HT1080 (cell line): ENCODE measurements at places on chromosomes 11 and 22.

GRCh38 chr11:65217441-65218423 lies 36.0 kb downstream of the CAPN1 start:
- DNase-seq, result no peak

- peak; percentile 32 for DNase-seq
Observed at GRCh38 chr11:65060913-65061408, 2.6 kb upstream of the NAALADL1 start.

DNA sequence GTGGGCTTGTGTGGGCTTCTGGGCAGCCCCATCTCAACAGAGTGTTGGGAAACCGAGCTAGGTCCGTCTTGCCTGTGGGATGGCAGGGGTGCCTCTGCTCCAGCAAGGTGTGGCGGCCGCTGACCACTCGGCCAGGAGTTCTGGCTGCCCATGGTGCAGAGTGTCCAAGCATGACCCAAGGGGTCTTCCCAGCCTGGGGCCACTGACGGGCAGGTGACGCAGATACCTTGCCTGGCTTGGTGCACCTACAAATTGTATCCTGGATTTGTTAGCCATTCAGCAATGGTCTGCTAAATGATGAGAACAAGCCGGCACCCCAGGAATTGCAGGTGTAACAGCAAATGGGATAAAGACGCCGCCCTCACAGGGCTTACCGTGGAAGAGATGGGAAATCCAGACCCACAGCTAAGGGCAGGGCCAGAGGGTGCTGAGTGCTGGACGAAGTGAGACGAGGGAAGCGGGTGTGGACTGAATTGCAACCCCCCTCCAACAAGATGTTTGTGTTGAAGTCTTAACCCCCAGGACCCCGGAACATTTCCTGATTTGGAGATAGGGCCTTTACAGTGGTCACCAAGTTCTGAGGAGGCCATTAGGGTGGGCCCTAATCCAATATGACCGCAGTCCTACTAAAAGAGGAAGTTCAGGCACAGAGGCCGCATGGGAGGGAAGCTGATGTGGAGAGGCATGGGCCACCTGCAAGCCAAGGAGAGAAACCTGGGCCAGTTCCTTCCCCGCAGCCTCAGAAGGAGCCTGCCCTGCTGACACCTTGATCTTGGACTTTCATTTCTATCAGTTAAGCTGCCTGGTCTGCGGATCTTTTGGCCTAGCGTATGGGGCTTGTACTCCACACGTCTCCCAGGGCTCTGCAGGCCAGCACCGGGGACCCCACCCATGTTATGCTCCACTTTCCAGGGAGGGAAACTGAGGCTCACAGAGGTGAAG lies 45.2 kb upstream of the LINC01488 start:
- DNase-seq, result no peak

DNA sequence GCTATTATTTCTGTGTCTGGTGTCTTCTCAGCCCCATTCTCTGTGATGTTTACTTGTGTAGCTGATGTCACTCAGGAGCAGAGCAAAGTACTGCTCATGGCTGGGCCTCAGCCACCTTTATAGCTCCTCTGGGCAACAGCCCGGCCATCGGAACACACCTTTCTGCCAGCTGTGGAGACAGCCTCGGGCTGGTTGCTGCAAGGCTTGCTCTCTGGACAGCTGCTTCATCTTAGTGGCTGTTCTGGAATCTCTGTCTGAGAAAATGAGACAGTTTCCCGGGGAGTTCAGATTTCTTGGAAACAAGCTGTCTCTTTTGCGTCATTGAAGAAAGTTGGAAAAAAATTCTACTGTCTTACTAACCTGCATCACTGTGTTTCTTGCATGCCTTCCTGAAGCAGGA lies 20.0 kb downstream of the THY1 start:
- DNase-seq, result no peak

- DNase-seq, result no peak
Observed at GRCh38 chr22:44402196-44403111, 89.7 kb upstream of the SHISAL1 start.

GRCh38 chr11:11483627-11484026 lies 130.6 kb upstream of the CSNK2A3 start:
- DNase-seq, result no peak

DNA sequence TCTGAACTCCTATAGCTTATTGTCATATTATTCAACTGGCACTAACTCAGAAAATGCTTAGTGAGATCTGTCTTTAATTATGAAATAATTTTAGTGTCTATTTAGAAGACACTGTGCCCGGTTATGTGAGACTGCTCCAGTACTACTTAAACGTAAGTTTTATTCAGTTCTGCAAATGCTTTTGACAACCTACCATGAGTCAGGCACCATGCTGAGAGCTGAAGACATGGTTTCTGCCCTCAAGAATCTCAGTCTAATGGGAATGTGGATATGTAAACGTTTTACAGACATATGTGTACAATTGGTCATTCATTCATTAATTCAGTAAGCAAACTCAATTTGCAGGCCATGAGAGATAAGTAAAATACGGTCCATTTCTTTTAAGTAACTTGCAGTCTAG lies 40.0 kb downstream of the DCUN1D5 start:
- DNase-seq, result peak; percentile 6

- no peak for DNase-seq
Observed at GRCh38 chr11:17611049-17611448, 64.0 kb downstream of the OTOG start.

- peak; percentile 90 for DNase-seq
Observed at GRCh38 chr11:11416917-11417316, 63.9 kb upstream of the CSNK2A3 start.

DNA sequence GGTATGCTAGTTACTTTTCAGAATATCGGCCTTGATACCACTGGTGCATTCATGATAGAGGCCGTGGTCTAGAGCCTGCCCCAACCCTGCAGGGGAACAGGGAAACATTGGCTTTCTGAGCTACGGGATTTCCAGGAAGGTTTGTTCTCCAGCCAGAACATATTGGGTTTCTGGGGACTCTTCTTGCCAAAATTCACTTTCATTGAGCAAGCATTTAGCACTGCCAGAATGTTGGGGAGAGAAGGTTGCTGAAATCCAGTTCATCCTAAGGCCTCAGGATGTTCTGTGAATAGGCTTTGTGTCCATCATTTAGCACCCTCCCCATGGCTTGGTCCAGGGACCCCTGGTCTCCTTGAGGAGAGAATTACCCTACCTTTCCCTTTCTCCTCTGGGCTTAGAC lies 36.7 kb downstream of the DRG1 start:
- DNase-seq, result no peak

GRCh38 chr11:61114913-61115312 lies 12.6 kb downstream of the CD5 start:
- DNase-seq, result no peak

DNA sequence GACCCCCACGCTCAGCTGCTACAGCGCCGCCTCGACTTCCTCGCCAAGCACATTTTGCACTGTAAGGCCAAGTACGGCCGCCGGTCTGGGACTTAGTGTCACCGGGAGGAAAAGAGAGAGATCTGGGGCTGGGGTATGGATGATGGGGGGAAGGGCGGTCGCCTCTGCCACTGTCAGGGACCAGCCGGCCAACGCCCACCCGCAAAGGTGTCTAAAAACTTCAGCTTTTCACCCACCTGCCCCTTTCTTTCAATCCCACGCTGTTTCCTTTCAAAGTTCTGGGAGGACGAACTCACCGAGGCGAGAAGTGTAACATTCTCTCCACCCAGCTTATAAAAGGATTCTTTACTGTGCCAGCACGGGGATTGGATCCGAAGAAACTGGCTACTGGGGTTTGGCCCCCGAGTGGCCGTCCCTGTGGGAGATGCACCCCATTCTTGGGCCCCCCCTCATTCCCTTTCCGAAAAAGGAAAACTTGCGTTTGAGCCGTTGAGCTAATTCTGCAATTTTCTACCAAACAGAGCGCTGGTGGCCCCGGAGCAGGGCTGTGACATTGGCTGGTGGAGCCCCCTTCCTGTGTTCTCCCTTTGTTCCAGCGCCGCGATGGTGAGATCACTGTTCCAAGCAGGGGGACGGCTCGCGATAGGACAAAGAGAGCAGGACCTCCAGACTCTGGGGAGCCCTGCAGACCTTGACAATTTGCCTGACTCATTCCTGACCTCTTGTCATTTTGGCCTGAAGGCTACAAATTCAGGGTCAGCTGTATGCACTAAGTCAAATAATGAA lies 1.8 kb downstream of the FJX1 start:
- no peak for DNase-seq

GRCh38 chr11:70682760-70683159 lies 284.4 kb downstream of the CTTN start:
- no peak for DNase-seq

DNA sequence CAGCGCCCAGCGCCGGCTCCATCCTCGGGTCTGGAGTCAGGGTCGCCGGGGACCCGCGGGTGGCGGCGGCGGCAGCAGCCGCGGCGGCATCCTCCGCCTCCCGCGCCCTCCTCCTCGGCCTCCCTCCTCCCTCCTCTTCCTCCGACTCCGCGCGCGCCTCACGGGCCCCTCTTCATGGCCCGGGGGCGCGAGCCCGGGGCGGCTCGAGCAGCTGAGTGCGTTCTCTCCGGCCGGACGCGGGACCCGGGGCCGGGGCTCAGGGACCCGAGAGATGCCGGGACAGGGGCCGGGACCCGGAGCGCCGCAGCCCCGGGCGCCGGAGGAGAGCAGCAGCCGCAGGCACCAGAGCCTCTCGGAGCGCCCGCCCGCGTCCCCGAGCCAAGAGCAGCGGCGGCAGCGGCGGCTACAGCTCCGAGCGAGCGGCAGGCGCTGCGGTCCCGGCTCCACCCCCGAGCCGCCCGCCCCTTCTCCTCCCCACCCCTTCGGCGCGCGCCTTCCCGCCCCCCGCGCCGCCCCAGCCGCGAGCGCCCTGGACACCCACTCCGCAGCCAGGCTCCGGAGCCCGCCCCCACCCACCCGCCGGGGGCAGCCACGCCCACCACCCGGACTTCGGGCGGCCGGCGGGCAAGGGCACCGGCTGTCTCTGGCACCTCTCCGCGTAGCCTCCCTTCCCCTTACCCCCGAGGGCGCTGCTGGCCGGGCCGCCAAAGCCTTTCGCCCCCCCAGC lies at the start of gene CHST1:
Gene CHST1, minus strand, starts transcription at position 417 of the 727 bp plus-strand sequence. CDS start 14,699 bp downstream, outside the sequence.
- no peak for DNase-seq

DNA sequence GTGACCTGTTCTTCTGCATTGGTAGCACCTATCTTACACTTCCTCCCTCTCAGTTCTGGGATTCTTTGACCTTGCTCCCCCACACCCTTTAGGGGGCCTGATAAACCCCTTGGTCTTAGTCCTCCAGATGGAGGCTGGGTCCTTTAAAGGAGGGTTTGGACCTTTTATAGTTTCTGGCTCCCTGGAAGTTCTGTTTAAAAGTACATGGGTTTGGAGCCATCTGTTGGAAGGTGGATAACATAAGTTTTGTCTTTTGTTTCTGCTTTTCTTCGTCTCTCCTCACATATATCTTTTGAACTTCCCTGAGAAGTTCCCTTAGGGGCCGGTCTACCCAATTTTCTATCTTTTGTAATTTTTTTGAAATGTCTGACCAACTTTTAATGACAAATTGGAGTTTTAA lies 17.9 kb upstream of the HYLS1 start:
- DNase-seq, result no peak

- peak; percentile 81 for DNase-seq
Observed at GRCh38 chr11:16154715-16155396, 201.5 kb downstream of the SOX6 start.

GRCh38 chr11:102882389-102883024 lies 7.7 kb upstream of the MMP12 start:
- DNase-seq, result peak; percentile 23

- no peak for DNase-seq
Observed at GRCh38 chr11:104105155-104105554, 58.8 kb downstream of the PDGFD start.

GRCh38 chr11:45617871-45618601 lies 47.4 kb downstream of the CHST1 start:
- DNase-seq, result no peak

DNA sequence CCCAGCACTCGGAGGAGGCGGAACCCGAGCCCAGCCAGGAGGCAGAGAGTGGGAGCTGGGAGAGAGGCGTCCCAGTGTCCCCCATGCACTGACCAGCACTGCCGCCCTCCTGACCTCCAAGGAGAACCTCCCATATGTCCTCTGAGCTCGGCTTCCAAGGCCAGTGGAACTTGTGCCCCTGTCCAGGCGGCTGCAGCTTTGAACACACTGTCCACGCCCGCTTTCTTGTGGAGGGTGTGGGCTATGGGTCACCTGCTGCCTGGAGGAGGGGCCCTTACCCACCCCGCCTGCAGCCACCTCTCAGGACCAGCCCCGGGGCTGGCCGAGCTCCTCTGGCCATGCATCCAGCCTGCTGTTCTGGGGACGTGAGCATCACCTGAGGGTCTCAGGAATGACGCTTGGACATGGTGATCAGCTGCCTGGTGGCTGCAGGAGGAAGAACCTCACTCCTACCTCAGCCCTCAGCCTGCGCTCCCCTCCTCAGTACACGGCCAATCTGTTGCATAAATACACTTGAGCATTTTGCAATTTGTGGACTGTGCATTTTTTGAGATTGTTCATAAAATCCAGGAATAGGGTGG lies 22.2 kb upstream of the MUC5B start:
- DNase-seq, result no peak

GRCh38 chr11:88297421-88297820 lies 40.1 kb downstream of the CTSC start:
- DNase-seq, result no peak

- DNase-seq, result no peak
Observed at GRCh38 chr22:20396639-20397038, 2.7 kb downstream of the ZNF74 start.

DNA sequence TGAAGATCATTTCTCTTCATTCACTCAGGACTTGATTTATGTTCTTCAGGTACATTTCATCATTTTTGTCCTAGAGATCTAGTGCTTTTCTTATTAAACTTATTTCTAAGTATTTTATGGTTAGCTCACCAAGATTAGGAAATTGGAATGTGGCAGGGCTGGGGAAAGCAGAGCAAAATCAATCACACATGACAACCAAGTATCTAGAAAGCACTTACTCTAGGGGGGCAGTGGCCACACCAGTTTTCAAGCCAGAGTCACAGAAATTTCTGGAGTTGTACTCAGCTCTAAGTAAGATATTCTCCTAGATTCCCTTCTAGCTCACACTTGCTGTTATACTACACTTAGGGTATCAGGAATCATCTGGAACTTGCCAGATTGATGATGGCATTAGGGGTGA lies 33.3 kb upstream of the MYEOV start:
- no peak for DNase-seq

GRCh38 chr11:48036011-48036410 lies 55.7 kb downstream of the PTPRJ start:
- DNase-seq, result peak; percentile 15

- no peak for DNase-seq
Observed at GRCh38 chr11:121930004-121930965, 185.7 kb downstream of the BLID start.

DNA sequence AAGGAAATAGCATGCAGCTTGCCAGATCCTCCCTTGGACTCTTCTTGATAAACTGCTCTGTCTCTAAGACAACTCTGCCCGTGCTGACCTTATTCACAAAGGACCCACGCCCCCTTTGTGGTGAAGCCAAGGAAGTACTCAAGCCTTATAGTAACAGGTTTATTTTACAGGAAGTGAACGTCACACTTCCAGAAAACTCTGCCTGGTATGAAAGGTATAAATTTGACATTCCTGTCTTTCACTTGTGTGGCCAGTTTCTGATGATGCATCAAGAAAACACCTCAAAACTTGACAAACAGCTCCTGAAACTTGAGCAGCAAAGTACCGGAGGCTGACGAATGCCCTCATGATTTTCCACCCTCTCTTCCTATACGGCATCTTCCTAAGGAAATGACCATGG lies 12.5 kb upstream of the PELI3 start:
- DNase-seq, result peak; percentile 59
